ENCODE measurements at places on chromosomes 2 and 18. TPM values are rescaled to one million over a fixed set of nuclear protein-coding genes. Genes with fewer than 3 reads are reported as not detected.

ABCA12 gene
- under 0.01 TPM for total RNA-seq

ZNF385B gene
- total RNA-seq: not detected

GPR45 gene
- not detected for total RNA-seq

FSIP2 gene
- 0.27 TPM for total RNA-seq

LRRFIP1 gene
- 209 TPM for total RNA-seq

SPP2 gene
- not detected for total RNA-seq

SPC25 gene
- total RNA-seq: 16.4 TPM

ALPP gene
- total RNA-seq: not detected

RNF152 gene
- 35.0 TPM for total RNA-seq

DCAF17 gene
- total RNA-seq: 30.0 TPM

CDH7 gene
- total RNA-seq: not detected

MC2R gene
- total RNA-seq: not detected

CHRNG gene
- not detected for total RNA-seq

TRMT61B gene
- 18.5 TPM for total RNA-seq

FZD7 gene
- 0.27 TPM for total RNA-seq

INPP5D gene
- total RNA-seq: 39.6 TPM

STPG4 gene
- total RNA-seq: 0.13 TPM

CTDP1 gene
- 29.1 TPM for total RNA-seq
